ENCODE measurements at places on chromosomes 13 and 19.

DNA sequence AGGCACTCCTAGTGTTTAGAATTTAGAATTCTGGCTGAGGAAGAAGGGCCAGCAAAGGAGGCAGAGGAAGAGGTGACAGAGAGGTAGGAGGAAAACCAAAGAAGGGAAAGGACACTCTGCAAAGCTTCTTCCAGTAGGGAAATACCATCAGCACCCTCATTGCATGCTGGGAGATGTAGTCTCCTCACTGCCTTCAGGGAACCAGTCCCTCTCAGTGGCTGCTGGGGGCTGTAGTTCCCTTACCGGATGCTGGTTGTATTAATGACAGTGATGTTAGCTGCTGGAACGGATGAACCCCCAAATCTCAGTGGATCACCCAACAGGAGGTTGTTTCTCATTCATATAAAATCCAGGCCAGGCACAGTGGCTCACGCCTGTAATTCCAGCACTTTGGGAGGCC is 10.1 kb downstream of the GRIN2D start:
- no peak for DNase-seq

GRCh38 chr19:52948025-52948770 is 14.5 kb downstream of the ZNF816 start:
- no peak for DNase-seq

DNA sequence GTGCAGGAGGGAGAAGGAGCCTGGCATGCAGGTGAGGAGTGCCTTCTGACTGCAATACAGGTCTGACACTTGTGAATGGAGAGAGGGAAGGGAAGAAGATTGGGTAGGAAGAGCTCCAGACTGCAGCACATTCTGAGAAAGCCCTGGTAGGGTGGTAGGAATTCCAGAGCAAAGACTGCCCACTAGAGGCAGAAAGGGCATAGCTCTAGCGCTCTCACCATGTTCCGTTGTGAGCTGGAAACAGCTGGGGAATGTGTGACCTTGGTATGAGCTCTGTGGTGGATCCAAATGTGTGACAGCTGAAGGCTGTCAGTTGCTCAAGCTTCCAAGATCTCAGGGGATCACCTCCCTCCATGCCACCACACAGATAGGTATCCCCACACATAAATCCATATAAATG is 2.9 kb upstream of the MTUS2 start:
- no peak for DNase-seq

DNA sequence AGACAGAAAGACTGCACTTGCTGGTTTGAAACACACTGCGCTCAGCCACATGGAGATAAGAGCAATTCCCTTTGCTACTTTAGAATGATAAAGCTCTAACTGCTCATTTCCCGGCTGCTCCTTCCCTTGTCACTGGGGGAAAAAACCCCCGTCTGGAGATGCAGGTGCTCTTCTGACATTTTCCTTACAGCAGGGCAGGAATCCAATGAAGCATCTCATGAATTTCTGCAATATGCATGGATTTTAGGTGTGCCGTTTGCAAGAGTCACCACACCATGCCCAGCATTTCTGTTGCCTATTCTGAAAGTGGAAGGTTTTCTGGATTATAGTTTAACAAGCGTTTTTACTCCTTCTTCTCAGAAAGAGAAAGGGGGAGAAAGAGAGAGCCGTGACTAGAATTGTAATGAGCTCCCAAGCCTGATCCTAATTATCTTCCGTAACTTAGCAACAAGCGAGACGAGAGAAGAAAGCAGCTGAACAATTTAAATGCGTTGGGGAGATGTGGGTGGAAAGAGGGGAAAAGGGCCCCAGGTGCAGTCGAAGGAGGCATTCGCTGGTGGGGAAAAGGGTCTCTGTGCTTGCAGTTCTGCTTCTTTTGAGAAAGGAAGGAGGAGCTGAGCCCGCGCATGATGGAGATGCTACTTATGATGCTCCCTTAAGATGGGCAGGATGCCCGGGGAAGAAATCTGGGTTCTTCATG is 76.6 kb upstream of the SPATA13 start:
- no peak for DNase-seq

- DNase-seq: no peak
These were observed at the start of gene ERICH4 for GRCh38 chr19:41442473-41443355. Gene ERICH4, plus strand, starts transcription at chr19:41443156. Its CDS starts 14 bp downstream, at chr19:41443170.

GRCh38 chr13:51959773-51960172 is 51.5 kb downstream of the ATP7B start:
- no peak for DNase-seq

DNA sequence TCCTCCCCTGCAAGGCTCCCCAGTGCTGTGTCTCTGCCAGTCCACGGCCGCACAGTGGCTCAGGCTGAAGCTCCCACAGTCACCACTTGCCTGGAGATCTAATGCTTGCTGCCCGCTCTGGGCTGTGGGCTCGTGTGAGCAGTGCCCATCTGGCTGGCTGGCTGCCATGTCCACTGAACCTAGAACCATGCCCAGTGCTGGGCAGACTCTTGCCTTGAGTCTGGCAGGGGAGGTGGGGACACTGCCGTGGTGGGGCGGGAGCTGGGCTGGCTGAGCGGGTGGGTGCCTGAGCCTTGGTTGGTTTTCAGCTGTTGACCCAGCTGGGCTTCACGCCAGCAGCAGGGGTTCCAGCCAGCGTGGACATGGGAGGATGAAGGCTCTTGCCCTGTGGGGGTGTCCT is 52.3 kb downstream of the CRTC1 start:
- no peak for DNase-seq

DNA sequence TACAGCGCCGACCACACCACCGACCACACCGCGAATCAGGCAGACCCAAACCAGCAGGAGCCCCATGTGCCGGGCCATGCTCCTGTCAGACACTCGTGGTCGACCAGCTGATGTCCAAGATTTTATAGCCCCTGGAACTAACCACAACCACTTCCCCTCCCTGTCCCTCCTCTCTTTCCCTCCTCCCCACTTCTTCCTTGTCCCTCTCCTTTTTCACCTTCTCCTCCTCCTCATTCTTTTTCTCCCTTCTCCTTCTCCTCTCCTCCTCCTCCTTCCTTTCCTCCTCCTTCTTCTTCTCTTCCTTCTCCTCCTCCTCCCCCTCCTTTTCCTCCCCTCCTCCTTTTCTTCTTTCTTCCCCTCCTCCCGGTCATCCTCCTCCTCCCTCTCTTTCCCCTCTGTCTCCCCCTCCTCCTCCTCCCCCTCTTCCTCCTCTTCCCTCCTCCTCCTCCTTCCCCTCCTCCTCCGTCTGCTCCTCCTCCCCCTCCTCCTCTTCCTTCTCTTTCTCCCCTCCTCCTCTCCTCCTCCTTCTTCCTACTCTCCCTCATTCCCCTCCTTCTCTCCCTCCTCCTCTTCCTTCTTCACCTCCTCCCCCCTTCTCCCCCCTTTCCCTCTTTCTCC is 670 bp downstream of the BSPH1 start:
- DNase-seq: no peak

DNA sequence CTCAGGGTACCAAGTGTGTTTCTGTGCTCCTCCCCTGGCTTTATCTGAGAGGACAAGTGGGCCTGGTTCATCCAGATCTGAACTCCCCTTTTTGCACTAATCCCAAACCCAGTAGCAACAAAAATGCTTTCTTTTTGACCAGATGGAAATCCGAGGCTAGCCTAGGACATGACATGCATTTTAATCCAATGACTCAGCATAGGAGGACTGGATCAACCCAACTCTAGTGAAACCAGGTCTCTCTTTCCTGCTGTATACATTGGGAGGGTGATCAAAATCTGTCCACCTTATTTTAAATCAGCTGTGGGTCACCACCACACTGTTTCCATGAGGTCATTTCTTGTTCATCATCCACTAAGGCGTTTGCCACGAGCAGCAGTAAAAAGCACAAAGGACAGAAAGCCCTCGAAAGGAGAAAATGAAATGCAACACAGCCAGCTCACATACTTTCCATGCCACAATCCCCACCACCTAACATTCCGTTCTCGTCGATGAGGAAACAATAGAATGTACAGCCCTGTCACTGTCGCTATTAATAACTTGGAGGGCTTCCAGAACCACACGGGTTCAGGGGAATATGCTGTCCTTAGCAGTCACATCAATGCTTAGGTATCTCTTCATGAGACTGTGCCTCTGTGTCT is 543.0 kb downstream of the IRS2 start:
- no peak for DNase-seq

- DNase-seq: peak; percentile 80
These were observed at the start of gene SPC24 for GRCh38 chr19:11155373-11156120. Gene SPC24, minus strand, starts transcription at chr19:11155782. Its CDS starts 6 bp downstream, at chr19:11155776.

DNA sequence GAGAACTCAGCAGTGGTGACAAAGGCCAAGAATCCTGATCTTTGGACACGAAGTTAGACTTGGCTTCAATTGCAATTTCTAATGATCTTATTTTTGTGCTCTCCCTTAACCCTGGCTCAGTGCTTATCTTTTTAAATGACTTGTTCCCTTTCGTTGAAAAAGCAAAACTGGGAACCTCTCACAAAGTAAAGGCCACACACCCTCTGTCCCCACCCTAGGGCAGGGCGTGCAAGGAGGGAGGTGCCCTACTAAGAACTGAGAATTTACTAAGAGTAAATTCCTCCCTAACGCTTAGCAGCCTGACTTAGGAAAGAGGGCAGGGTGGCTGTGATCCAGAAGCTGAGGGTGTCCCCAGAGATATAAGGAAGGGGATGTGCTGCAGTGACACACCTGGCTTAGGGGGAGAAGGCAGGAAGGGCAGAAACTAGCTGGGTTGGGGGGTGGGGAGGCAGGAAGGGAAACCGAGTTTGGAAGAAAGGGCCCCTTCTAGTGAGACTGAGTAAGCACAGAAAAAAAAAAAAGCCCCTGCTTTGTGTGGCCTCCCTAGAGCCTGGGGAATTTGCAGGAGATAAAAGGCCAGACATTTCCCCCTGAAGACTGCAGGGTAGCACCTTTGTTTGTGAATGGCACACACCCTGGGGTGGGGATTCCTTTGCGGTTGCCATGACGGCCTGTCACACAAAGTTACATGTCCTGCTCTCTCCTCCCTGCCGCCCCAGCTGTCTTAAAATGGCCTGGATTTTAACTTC is 435.1 kb downstream of the EFNB2 start:
- no peak for DNase-seq

GRCh38 chr13:101453784-101454201 is 1.3 kb downstream of the ITGBL1 start:
- DNase-seq: no peak

GRCh38 chr19:45881082-45881908 is 4.6 kb downstream of the IRF2BP1 start:
- DNase-seq: no peak

DNA sequence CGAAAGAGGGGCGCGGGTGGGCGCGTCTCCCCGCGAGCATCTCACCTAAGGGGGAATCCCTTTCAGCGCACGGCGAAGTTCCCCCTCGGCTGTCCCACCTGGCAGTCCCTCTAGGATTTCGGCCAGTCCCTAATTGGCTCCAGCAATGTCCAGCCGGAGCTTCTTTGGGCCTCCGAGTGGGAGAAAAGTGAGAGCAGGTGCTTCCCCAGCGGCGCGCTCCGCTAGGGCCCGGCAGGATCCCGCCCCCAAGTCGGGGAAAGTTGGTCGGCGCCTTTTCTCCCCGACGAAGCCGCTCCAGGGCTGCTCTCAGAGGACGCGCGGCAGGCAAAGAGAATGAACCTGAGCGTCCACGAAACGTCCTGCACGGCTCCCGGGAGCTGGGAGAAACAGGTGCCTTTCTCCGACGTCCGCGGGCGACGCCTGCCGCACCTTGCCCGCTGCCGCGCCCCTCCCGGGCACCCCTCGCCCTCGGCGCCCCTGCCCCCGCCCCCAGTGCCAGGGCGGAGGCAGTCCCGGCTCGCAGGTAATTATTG is 366 bp upstream of the KL start:
- no peak for DNase-seq

- DNase-seq: no peak
These were observed 3.8 kb downstream of the APC2 start for GRCh38 chr19:1453525-1454364.

- DNase-seq: no peak
These were observed 50.0 kb downstream of the PIN1 start for GRCh38 chr19:9885077-9885552.

DNA sequence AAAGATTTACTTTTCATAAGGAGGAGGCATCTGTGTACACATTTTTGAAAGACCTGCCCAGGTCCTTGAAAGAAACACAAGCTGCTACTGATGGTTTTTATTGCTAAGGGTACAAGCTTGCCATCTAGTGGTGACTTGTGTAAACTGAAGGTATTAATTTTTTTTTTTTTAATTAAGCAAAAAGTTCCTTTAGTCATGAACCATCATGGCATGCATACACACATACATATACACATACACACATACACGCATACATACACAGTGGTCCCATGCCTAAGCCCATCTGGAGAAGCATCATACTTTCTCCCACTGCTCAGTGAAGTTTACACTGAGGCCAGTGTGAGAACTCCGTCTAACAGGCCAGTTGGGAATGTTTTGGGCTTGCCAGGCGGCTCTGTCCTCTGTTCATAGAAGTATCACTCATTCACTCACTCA is 312.5 kb downstream of the DCLK1 start:
- DNase-seq: no peak
